ENCODE measurements at places on chromosomes 6 and 20. TPM values are rescaled to one million over a fixed set of nuclear protein-coding genes. Genes with fewer than 3 reads are reported as not detected.
A peak's percentile ranks its signal among the peaks of the same experiment; 100 is the strongest.

GRCh38 chr6:128039543-128039942, 138.7 kb upstream of the THEMIS start:
- peak; percentile 6 for DNase-seq

DNA sequence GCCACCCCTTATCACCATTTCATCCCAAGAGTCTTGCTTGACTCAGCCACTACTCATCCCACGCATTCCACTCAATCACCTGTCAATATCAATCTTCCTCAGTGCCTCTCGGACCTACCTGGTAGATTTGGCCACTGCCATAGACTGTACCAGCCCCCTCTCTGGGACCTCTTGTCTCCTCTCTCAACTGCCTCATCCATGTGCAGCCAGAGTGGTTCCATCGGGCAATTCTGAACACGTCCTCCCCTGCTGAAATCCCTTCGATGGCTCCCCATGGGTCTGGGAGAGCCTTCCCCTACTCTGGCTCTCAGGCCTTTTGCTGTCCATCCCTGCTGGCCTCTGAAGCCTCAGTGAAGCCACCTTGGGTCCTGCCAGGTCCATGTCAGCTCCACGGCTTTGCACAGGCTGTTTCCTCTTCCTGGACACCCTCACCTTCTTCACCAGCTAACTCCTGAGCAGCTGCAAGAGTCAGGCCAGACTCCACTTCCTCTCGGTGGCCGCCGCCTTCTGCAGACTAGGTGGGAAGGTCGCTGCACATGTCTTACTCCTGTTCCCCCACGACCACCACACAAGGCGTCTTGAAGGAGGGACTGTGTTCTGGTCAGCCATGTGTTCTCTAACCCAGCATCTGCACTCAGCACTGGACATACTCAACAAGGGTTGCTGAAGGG, 120.4 kb downstream of the TOX2 start:
- DNase-seq: no peak

- DNase-seq: no peak
These were observed 42.2 kb upstream of the NFATC2 start for GRCh38 chr20:51584737-51585136.

DNA sequence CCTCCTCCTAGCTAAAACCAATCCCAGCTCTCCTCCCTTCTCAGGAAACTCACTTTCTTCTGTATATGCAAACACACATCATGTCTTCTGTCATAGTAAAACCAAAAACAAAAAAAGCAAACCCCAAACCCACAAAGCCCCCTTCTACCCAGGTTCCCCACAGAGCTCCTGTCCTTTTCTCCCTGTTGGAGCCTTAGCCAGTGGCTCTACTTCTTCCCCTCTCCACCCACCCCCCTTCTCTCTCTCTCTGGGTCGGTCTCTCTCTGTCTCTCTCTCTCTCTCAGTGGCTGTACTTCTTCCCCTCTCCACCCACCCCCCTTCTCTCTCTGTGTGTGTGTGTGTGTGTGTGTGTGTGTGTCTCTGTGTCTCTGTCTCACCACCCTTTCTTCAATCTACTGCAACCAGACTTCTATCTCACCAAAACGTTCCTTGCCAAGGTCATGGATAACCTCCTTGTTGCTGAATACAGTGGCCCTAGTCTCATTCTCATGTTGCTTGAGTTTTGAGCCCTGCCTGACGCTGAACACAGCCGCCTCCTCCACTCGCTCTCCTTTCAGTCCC, 8.7 kb upstream of the OSER1 start:
- no peak for DNase-seq

DNA sequence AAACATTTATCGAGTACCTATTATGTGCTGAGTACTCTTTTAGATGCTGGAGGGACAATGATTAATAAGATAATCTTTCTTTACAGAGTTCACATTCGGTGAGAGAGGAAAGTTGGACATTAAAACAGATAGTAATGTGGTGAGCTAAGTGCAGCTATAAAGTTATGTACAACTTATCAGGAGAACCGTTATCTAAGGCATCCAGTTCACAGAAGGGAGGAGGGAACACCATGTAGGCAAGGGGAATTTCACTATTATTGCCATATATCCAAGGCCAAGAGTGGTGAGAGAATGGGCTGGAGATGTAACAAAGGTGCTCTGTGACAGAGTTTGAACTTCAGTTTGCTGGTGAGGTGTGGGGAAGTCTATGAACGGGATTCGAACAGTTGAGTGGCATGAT, 105.8 kb downstream of the CARMIL1 start:
- no peak for DNase-seq

DNA sequence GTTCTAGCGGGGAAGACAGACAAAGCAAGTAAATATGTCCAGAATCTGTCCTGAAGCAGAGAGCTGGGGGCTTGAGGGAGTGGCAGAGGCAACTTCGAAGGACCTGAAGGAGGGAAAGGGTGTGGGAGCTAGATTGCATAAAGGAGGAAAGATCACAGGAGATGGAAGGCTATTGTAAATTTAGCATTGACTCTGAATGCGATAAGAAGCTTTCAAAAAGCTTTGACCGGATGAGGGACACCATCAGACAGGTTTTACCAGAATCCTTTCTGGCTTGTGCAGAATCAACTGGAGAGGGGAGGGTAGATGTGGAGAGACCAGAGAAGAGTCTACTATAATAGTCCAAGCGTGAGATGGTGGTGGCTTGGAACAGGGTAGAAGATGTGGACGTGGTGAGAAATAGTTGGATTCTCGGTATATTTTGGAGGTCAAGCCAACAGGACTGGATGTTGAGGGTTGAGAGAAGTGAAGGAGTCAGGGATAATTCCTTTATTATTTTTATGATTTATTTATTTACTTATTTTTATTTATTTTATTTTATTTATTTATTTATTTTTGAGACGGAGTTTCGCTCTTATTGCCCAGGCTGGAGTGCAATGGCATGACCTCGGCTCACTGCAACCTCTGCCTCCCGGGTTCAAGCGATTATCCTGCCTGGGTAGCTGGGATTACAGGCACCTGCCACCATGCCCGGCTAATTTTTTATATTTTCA, 19.9 kb upstream of the RIPOR3 start:
- no peak for DNase-seq

DNA sequence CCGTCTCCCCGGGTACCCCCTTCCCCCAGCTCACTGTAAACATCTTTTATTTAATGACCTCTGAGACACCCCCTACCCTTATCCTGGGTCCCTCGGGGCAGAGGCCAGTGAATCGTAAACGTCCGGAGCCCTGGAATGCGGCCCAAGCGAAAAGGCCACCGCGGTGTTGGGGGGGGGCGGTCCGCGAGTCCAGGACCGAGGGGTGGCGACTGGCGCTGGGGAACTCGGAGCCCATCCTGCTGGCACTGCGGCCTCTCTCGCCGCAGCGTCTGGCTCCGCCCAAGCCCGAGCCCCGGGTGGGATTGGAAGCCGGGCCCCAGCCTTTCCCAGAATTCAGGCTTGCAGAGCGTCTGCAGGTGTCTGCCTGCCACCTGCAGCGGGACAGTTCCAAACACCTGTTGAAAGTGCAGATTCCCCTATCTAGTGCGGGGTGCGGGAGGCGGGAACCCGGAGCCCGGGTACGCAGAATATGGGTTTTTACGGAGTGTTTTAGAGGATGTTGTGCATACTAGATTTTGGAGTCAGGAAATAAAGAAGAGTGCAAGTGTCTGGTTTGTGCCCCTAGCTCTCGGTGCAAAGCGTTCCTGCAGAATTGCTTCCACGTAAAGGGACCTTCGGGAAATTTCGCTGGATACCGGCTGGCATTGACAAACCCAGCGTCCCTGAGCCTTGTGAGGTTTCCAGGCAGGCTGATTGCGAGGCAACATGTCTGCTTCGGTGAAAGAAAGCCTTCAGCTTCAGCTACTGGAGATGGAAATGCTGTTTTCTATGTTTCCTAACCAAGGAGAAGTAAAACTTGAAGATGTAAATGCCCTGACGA, 800 bp downstream of the RWDD2A start:
- DNase-seq: peak; percentile 44

- no peak for DNase-seq
These were observed 262.9 kb downstream of the SOX4 start for GRCh38 chr6:21856456-21856825.

DNA sequence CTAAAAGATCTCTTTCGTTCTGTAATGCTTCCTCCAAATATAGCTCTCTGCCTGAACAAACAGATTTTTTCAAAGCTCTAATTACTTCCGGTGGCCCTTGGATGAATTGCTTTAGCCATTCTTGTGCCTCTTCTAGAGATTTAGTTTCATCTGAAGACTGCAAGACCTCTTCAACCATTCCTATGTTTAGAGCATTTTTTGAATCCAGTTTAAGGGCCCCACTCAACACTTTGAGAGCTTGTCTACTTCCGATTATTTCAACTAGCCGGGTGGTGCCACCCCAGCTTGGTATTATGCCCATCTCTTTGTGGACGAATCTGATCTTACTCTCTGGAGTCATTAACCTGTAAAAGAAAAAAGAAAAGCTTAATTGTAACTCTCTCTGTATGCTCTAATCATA, 23.3 kb downstream of the RNF146 start:
- DNase-seq: no peak

- no peak for DNase-seq
These were observed 36.2 kb upstream of the ZMYND8 start for GRCh38 chr20:47392721-47393073.

- no peak for DNase-seq
These were observed 4.9 kb downstream of the OVOL2 start for GRCh38 chr20:18052856-18053255.

DNA sequence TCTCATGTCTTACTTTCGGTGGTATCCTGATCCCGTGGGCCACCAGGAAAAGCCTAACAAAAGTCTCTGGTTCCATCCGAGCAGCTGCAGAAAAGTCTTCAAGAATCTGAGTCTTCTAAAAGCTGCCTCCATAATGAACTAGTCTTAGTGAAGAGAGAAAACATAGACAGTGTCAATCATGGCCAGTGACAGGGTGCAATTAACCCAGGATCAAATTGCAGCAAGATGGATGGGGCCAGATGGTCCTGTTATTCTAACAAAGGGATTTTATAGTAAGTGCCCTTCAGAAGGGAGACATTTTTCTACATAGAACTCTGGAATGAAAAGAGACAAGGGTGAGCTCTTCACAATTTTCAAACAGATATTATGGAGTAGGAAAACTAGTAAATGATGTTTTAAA, 281.6 kb upstream of the ZFP64 start:
- no peak for DNase-seq

DNA sequence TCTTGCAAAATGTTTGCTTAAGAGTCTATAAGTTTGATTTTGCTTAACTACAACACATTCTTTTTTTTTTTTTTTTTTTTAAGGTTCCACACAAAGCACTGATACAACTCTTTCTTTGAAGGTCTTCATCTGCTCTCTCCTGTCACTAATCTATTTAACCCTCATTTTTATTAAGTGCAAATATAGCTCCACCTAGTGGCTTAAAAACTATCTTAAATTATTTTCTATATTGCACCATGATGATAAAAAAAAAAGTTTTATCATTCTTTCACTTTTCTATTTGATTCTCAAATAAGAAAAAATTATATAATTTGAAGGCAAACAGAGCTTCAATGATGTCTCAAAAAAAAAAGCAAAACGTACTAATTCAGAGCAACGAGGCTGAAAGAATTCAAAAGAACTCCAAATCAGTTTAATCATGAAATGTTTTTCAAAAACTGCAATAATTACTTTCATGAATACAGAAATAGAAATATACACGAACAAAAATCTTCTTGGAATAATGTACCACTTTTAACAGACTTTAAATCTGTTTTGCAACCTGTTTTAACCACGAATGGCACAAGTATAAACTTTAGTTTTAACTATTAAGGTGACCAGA, 12.8 kb downstream of the ESF1 start:
- peak; percentile 22 for DNase-seq

- no peak for DNase-seq
These were observed 82.8 kb downstream of the TNFAIP3 start for GRCh38 chr6:137949686-137950390.

DNA sequence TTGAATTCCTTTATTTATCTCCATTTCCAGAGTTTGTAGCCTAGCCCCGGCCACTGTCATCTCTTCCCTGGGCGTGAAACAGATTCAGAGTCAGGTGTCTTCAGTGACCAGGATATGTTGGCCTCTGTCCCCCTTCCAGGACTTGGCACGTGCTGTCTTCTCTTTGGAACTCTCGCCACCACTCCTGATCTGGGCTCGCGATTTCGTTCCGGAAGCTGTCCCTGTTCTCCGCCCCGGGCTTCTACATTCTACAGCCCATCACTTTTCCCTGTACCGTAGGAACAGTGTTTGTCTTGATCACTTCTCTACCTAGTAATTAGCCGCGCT, 739 bp downstream of the GSS start:
- DNase-seq: peak; percentile 65

DNA sequence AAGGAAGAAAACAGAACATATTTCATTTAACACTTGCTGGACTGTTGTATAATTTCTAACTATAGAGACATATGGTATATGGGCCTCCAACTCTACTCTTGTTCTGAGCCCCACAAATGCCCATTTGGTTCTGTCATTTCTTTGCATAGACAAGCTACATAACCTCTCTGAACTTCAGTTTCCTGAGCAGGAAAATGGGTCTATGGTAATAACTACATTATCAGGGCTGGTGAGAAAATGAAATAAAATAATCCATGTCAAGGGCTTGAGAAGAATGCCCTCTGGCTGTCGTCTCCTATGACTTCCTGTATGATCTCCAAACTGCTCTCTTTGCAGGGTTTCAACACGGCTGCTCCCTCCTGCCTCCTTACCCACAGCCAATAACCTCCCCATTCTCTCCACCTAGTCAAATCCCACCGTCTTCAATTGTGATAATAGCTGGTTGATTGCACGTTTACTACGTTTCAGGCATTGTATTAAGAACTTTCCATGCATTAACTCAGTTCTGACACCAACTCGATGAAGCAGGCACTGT, 12.0 kb downstream of the ZCCHC3 start:
- peak; percentile 81 for DNase-seq

GRCh38 chr6:64811119-64811518, 895.9 kb downstream of the EYS start:
- DNase-seq: peak; percentile 4

- no peak for DNase-seq
These were observed 19.4 kb downstream of the NQO2 start for GRCh38 chr6:3019065-3019464.

DNA sequence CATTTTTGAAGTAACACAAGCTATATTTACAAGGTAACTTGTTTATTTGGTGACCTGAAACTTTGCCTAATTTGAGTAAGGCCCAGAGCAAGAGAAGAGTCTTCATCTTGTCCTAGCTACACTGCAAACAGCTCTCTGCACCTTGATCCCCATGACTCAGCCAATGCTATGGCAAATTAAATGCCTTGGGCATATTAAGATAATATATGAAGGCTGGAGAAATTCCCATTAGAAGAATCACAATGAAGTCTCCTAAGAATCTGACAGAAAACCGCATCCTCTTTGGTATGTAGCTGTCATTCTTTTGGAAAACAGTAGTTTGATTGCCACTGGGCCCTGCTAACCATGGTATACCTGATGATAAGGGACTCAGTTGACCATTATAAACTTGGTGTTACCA, 204.5 kb downstream of the UBE3D start:
- no peak for DNase-seq

- DNase-seq: no peak
These were observed 354.4 kb downstream of the NKAIN2 start for GRCh38 chr6:124158024-124158423.

TMEM244 gene
- polyA plus RNA-seq: not detected

TSPYL1 gene
- 55.2 TPM for polyA plus RNA-seq

OPRM1 gene
- not detected for polyA plus RNA-seq

AFDN gene
- 29.7 TPM for polyA plus RNA-seq

BMP6 gene
- 1.4 TPM for polyA plus RNA-seq

TREML2 gene
- polyA plus RNA-seq: 0.08 TPM

CGA gene
- polyA plus RNA-seq: 1.0 TPM

PHF1 gene
- polyA plus RNA-seq: 53.7 TPM

Measured in muscle of leg (tissue), 16 donors.